Heart left ventricle (tissue), 16 donors: ENCODE measurements at places on chromosomes 6 and 20.

GRCh38 chr6:102126488-102126887, 733.0 kb downstream of the GRIK2 start:
- no peak for DNase-seq

- DNase-seq, result no peak
Observed at GRCh38 chr20:38935967-38936407, 9.8 kb downstream of the FAM83D start.

DNA sequence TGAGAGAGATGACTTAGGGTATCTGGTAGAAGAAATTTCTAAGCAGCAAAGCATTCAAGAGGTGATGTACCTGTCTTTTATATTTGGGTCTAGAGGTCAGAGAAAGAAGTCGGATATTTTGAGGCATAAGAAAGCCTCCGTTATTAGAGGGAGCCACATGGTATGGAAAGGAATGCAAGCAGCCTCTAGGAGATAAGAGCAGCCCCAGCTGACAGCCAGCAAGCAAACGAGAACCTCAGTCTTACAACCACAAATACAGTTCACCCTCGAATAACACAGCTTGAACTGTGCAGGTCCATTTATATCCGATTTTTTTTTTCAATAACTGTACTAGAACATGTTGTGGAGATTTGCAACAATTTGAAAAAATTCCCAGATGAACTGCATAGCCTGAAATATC, 190.7 kb upstream of the VGLL2 start:
- DNase-seq, result no peak

GRCh38 chr20:51249215-51249614, 226.3 kb upstream of the KCNG1 start:
- no peak for DNase-seq

DNA sequence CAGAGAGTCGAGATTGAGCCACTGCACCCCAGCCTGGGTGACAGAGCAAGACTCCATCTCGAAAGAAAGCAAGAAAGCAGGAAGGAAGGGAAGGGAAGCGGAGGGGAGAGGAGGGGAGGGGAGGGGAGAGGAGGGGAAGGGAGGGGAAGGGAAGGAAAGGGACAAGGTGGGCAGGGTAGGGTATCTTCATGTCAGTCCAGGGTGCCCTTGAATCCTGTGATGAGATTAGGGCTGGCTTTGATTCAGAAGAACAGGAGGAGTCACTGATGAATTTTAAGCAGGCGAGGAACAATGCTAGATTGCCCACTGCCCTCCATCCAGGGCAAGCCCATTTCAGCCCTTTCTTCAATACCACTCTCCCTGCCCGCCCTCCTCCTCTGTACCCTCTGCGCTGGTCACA, 35.0 kb upstream of the EPB41L1 start:
- DNase-seq, result no peak

DNA sequence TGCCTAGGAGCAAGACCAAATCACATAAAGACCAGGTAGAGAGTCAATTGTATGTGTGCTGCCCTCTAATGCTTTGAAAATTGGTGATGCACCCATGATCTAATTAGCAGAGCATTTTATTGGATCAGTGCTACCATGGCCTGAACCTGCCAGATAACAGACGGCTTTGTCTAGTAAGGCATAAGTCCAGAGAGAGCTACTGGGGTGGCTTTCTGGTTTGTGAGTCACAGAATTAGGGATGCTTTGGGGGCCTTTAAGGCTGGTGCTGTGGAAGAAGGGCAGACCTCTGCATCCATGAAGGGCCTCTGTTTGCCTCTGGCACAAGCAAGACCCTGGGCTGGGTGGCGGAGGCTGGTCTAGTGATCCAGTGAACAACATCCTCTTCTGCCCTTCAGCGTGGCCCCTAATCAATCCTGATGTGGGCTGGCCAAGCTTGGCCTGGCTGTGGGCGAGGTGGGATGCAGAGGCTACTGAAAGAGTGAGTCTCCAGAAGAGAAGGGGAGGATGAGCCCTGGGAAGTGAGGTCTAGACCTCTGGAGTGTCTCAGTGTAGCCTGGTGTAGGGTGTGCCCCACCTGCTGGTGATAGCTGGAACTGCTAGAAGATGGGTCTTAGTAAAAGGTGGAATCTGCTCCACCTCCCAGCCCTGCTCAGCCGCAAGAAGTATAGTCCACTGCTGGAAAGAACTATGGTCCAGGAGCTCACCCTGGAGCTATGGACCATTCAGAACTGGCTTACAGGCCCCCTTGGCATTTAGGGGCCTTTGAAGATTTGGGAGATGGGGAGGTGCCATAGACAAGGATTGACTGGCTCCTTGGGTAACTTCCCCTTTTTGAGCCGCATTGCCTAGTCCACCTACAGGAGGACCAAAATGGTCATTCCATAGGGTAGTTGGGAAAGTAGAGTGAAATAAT, 36.7 kb upstream of the AAR2 start:
- DNase-seq, result peak; percentile 74

- no peak for DNase-seq
Observed at GRCh38 chr6:155004576-155005372, 9.7 kb downstream of the TIAM2 start.
